ENCODE measurements at places on chromosomes 11 and 22. TPM values are rescaled to one million over a fixed set of nuclear protein-coding genes. Genes with fewer than 3 reads are reported as not detected.

DNA sequence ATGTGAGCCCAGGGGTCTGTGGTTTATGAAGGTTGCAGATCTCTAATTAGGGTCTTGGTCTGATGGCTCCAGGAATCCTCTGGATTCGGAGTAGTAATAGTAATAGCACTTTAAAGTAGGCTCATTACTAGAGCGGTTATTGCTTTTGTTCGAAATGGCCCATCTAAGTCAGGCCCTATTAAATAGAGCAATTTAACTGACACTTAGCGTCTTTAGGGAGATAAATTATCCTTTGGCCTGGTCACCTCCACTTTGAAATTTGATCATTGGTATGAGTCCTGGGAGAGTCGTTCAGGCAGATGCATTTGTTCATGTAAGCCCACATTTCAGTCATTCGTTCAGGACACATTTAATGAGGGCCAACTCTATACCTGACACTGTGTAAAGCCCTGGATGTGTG, 54.8 kb downstream of the LDLRAD3 start:
- no peak for DNase-seq

The IGF2 gene
- not detected for total RNA-seq

DNA sequence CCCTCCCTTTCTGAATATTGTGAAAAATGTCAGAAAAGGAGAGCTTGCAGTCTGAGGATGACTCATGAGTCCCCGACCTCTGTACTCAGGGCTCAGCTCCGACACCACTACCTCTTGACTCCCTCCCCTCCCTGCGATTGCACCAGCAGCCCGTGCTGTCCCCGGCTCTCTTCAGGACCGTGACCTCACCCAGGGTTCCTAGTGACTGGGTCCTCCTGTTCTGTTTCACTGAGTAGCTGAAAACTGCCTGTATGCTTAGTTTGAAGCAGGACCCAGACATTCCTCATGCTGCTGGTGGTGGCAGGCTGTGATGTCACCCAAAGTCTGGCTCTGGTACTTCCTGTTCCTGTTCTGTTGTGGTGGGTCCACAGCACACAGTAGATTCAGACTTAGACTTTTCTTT, 11.7 kb downstream of the PHRF1 start:
- peak; percentile 48 for DNase-seq

DNA sequence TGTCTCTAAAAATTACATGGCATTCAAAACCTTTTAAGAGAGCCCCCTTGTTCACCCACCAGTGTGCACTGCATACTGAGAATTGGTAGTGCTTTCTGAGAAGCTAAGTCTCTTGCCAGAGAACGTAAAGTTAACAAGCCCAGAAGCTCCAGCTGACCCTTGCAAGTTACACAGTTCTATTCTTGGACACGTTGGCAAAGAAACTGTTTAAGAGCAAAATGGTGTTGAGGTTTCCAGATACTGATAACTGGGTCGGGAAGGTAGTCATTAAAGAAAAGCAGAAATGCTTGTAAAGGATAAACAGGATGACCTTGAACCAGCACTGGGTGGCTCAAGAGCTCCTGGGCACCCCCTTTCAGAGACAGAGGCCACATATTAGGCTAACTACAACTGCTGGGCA, 284.8 kb downstream of the CADM1 start:
- DNase-seq, result no peak

DNA sequence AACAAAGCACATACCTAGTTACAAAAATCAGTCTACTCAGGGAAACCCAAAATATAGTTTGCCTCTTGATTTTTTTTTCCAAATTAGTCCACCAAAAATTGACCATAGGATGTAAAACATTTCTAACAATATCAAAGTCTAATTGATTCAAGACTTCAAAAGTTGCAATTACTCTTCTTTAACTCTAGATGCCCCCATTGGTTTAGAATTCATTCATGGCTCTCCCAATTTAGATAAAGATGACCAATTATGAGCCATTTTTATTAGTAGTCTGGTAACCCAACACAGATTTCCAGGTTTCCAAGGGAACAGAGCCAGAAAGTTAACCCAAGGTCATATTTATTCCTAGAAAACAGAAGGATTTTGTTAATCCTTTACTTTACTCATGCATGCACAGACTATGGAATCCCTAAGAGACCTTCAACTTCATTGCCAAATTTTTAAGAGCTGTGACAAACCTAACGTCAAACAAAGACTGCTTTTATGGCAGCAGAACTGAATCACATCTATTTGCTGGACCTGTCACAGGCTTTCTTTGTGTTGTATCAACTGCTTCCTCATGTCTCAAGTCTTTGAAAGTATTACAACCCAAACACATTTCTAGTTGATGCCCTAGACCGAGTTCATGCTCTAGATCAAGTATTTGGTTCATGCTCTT, 55.3 kb downstream of the C22orf42 start:
- peak; percentile 40 for DNase-seq

DNA sequence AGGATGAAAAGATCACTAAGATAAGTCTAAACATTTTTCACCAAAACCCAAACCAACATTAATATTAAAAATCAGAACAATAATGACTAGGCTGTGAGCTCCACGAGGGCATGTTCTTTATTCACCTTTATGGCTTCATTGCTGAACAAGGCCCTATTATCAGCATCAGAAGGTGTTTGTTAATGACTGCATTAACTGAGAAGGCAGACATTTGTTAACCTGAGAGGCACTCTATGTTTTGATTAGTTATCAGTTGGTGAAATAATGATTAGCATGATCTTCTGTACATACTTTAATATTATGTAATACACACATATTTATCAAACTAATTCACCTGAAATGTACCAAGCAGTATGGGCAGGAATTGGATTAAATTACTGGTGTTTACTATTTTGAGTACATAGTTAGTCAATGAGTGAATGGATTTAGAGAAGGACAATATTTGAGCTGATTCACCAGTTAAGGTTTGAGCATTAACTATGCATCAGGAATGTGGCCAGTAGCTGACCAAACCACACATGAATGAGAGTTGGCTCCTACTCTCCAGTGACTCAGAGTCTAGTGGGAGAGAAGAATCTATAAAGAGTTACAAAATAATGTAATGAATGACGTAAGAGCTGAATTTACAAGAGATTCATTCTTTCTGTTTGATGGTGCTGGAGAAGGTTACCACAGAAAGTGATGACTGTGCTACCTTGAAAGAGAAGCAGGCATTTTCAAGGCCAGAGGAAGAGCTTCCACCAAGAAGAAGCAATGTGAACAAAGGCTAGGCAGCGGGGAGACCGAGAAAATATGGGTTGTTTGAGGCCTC, 6.7 kb downstream of the IL18 start:
- peak; percentile 98 for DNase-seq
